Memory B cell (primary cell): ENCODE measurements at places on chromosomes 7 and 10.

DNA sequence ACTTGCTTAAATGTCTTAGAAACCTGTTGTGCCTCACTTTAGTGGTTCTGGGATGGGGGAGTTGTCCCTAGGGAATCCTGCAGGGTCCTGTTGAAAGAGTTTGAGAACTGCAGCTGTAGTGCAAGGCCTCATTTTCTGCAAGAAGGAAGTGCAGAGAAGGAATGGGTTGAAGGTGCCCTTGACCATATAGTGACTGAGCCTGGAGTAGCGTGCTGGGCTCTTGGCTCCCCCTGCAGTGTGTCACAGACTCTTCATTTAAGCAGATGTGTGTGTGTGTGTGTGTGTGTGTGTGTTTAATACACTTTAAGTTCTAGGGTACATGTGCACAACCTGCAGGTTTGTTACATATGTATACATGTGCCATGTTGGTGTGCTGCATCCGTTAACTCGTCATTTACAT, 92.2 kb downstream of the GRK5 start:
- no peak for DNase-seq

- no peak for DNase-seq
Observed at GRCh38 chr10:16690417-16690816, 126.8 kb downstream of the RSU1 start.

DNA sequence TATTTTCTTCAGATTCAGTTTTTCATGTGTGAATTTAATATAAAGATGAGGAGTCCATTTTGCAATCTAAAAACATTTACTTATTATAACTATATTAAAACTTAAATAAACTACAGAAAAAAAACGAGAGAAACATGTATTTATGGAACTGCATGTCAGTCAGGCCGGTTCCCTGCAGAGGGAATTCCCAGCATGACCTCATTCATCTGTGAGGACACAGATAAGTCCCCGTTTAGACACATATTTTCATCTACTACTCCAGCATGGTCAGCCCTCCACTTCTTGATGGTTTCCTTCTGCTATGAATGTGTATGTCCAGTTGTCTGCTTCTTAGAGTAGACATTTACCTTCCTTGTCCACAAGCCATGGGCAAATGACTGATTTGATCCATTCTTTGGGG, 339.1 kb downstream of the SEMA3D start:
- DNase-seq, result no peak

DNA sequence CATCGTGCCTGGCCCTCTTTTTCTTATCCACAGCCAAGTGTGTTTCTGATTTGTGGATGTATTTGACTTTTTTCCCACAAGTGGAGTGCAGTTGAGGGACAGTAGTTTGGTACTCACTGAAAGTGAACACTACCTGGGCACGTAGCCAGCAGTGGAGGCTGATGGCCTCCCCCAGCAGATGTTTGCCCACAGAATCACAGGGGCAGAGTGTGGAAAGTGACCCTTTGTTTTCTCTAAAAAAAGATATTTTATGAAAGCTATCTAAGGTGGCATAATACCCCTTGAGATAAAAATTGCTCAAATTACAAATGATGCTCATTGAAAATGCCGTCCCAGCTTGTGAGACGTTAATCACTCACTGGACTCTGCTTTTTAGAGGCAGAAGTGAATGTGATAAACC, 29.1 kb downstream of the WDR37 start:
- no peak for DNase-seq

DNA sequence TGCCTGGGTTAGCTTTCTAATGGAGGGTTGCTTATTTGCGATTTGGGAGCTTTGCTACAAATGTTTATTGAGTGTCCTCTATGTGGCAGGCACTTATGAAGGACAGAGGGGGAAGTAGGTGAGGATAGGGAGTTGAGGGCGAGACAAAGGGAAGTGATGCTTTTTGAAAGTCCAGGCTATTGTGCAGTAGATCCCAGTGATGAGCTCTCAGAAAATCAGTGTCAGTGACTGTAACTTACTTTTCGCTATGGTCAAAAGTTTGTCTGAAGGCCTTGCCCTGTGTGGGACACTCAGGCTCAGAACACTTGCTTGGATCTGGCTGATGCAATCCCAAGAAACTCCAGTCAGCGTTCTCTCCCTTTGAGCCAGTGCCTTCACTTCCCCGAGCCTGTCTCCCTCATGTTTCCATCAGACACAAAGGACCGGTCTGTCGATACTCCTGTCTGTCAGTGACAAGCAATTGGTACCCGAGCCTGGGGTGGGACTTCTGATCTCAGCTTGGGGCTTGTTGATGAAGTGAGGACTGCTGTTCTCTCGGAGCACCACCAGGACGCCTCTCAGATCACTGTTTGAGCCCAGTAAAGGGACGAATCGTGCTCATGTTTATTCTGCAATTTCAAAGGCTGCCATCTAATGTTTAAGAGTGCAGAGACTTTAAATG, 63.1 kb upstream of the SORCS3 start:
- DNase-seq, result no peak

- no peak for DNase-seq
Observed at GRCh38 chr7:3981281-3981680, 680.2 kb downstream of the SDK1 start.

DNA sequence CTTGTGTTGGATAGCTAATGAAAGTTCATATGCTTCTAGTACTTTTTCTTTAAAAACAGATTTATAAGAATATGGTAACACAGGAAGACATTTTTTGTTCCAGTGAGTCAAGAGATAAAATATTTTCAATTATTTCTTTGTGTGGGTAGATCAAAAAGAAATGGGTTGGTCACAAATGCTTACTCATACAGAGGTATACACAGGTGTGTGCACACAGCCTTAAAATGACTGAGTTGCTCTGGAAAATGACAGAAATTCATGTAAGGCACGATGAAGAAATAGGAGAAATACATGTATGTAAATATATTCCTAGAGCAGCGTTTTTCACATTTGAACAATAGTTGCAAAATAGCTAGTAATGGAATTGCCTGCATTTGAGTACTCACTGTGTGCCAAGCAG, 66.0 kb downstream of the ST7 start:
- DNase-seq, result no peak

GRCh38 chr10:6877722-6878392, 297.8 kb upstream of the PRKCQ start:
- no peak for DNase-seq

DNA sequence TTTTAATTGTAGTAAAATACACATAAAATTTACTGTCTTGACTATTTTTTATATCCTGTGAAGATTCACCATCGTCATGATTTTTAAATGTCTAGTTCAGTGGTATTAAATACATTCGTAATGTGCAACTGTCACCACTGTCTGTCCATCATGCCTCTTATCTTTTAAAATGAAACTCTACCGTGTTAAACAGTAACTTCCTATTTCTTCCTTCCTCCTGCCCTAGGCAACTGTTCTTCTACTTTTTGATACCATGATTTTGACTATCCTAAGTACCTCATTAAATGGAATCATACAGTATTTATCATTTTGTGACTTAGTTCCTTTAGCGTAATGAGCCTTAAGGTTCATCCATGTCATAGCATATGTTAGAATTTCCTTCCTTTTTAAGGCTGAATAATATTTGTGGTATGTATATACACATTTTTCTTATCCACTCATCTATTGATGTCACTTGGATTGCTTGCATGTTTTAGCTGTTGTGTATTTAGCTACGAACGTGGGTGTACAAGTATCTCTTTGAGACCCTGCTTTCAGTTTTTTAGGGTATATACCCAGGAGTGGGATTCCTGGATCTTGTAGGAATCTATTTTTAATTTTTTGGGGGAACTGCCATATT, 13.5 kb downstream of the SLK start:
- no peak for DNase-seq

DNA sequence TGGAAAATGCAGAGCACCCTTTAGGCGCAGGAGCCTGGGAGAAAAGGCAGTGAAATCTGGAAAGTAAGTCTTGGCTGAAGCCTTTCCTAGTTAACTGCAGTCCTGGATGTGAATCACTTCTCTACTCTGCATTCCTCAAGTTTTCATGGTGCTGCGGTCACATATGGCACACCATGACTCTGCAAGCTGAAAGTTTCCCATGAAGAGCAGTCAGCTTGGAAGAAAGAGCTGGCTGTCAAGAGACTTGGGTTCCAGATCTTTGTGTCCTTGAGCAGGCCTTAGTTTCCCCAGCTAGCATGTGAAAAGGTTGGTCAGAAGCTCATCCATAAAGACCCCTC, 548.3 kb downstream of the SORCS3 start:
- no peak for DNase-seq

DNA sequence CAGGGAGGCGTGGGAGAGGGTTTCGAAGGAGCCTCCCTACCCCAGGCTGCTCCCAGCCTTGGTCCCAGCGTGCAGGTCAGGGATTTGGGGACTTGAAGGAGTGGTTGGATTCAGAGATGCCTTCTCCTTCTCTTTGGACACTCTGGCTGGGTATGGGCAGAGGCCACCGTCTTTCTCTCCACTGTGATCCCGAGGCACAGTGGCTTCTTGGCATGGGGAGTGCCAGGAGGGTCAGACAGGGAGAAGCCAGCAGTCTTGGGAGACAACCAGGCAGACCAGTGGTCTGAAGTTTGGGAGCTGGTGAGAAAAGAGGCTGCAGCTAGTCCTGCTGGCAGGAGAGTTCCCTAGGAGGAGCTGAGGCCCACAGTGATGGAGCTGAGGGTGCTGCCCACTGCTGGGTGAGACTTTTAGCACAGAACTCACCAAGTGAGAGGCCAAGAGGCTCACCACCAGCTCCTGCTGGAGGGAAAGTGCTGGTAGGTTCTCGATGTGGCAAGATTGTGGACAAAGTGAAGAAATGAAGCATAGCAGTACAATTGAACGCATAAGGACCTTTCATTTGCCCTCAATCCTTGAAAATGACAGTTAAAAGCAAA, 35.2 kb upstream of the WDFY4 start:
- DNase-seq, result no peak

DNA sequence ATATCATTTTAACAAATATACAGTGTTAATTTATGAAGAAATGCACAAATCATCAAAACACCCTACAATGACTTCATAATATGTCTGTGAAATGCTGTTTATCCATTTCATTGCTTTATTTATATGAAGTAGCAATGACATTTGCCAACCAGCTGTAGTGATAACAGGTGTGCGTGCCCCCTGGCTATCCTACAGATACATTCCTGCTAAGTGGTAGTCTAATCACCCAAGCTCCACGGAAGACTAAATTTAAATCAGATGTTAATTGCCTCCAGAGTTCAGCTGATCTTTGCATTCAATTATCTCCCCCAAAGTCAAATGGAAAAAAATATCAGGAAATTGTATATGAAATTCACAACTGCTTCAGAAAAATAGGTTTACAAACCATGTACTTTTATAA, 1164.2 kb upstream of the LRRN3 start:
- no peak for DNase-seq

DNA sequence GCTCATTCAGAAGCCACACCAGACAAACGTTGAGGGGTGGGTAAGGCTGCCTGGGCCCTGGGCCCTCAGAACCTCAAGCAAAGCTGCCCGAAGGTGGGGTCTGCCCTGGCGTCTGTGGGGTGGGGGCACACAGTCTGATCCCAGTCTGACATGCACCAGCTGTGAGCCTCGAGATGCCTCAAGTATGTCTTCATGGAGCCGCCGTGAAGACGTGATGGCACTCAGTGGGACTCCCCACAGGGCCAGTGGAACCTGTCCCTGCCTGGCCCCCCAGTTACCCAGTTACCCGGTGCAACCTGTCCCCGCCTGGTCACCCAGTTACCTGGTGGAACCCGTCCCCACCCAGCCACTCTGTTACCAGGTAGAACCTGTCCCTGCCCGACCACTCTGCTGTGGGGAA, 351.2 kb downstream of the PTPRN2 start:
- DNase-seq, result no peak

DNA sequence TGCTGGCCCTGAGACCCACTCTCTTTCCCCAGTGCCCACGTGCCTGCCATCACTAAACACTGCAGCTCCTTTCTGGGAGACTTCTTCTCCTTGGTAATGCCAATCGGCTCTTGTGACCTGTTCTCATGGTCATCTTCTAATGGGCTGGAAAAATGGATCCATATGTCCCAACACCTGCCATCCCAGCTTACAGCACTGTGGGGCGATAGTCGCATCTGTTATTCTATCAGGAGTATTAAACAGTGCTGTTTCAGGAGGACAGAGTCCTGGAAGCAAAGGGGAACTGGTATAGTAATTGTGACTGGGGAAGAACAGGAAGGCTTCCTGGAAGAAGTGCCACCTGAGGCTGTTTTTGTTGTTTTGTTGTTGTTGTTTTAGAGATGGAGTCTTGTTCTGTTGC, 411.2 kb downstream of the GLRX3 start:
- DNase-seq, result no peak
